ENCODE measurements at places on chromosomes 11 and 22.

DNA sequence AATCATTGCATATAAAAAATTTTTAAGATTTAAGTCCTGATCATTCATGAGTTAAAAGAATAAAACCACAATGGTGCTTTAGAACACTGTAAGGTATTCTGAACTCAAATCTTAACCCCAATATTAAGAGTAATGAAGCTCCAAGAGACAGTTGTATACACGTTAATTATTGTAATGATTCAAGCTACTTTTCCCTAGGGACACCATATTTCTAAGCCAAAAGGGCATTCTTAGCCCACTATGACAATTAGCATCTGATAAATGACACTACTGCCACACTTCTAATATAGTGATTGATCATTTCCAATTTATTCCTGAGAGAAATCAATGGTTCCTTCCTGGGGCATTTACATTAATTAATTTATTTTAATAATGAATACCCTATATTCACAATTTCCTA lies 21.7 kb downstream of the FANCF start:
- no peaks in the 10 kb centered on the region for H3K36me3 ChIP-seq
- no peak overlapping the region for H3K27ac ChIP-seq
- peaks cover 9% of the 10 kb centered on the region for H3K27me3 ChIP-seq
- no peaks in the 10 kb centered on the region for H3K4me1 ChIP-seq
- no peak for DNase-seq

GRCh38 chr11:128476729-128477128 lies 110.6 kb downstream of the ETS1 start:
- peaks cover 81% of the 10 kb centered on the region for H3K36me3 ChIP-seq
- H3K27me3 ChIP-seq = no peaks in the 10 kb centered on the region
- H3K27ac ChIP-seq = no peak overlapping the region
- H3K4me3 ChIP-seq = no peak overlapping the region
- no peak for DNase-seq
- H3K4me1 ChIP-seq = peaks cover 78% of the 10 kb centered on the region

DNA sequence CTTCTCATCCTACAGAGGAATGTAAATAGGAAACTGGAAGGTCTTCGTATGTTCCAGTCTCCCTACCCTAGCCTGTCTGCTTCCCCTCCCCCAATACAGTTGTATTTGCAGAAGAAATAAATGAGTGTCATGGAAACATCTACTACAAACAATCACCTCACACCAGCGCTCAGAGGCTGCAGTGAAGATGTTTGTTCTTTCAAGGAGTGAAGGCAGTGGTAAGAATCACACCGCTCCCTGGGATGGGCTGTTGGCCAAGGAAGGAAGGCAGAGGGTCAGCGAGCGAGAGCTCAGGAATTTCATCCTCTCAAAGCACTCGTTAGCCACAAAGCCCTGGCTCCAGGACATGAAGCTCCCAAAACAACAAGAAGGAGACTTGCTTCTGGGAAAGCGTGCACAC lies 1.1 kb upstream of the IGSF9B start:
- H3K27ac ChIP-seq = no peak overlapping the region
- DNase-seq = no peak
- H3K36me3 ChIP-seq = no peaks in the 10 kb centered on the region
- H3K4me1 ChIP-seq = peaks cover 14% of the 10 kb centered on the region
- peaks cover 75% of the 10 kb centered on the region for H3K27me3 ChIP-seq

DNA sequence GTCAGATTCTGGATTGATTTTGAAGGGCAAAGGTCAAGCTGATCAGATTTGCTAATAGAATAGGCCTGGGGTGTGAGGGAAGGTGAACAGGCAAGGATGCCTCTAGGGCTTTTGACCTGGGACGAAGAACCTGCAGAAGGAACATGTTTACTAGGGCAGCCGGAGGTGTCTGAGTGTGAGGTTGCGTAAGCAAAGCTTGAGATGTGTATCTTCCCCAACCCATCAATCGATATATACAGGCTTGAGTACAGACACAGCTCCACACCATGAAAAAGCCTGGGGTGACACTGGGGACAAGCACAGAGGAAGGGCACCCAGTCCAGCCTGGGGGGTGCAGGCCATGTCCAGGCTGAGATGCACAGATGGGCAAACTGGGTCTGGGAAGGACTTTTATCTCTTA lies 1.1 kb downstream of the LHFPL7 start:
- H3K27me3 ChIP-seq = peaks cover 46% of the 10 kb centered on the region
- peaks cover 4% of the 10 kb centered on the region for H3K4me1 ChIP-seq
- H3K27ac ChIP-seq = no peak overlapping the region
- DNase-seq = no peak
- H3K4me3 ChIP-seq = no peak overlapping the region

- H3K36me3 ChIP-seq = peaks cover 4% of the 10 kb centered on the region
- no peak overlapping the region for H3K4me3 ChIP-seq
- no peaks in the 10 kb centered on the region for H3K27me3 ChIP-seq
- no peak overlapping the region for H3K27ac ChIP-seq
- no peak for DNase-seq
- peaks cover 3% of the 10 kb centered on the region for H3K4me1 ChIP-seq
These were observed 26.5 kb downstream of the RPL27A start for GRCh38 chr11:8709002-8709672.

All from stimulated activated naive B cell treated with anti-CD40 and anti-IgM and Interleukin-4, amounts not matched to agents 10 μg/mL and 1 μg/mL and 100 μg/mL, for 72 hours (primary cell).